Activated CD8-positive, alpha-beta T cell treated with anti-CD3 and anti-CD28 coated beads, Interleukin-2, amount 10 ng/mL, durations not matched to agents 7 days and 5 days (primary cell): ENCODE measurements at places on chromosomes 4 and X. TPM values are rescaled to one million over a fixed set of nuclear protein-coding genes. Genes with fewer than 3 reads are reported as not detected.

The TMPRSS11D gene
- not detected for total RNA-seq

The NPY2R gene
- total RNA-seq = not detected

- H3K4me1 ChIP-seq = no peaks in the 10 kb centered on the region
- DNase-seq = no peak
- H3K4me3 ChIP-seq = no peak overlapping the region
- peaks cover 2% of the 10 kb centered on the region for H3K36me3 ChIP-seq
- no peak overlapping the region for H3K27ac ChIP-seq
These were observed 28.0 kb downstream of the LHFPL1 start for GRCh38 chrX:112651766-112652165.

GRCh38 chr4:20393486-20394100, 141.9 kb downstream of the SLIT2 start:
- no peaks in the 10 kb centered on the region for H3K4me1 ChIP-seq
- H3K36me3 ChIP-seq = no peaks in the 10 kb centered on the region
- no peak overlapping the region for H3K27ac ChIP-seq
- no peaks in the 10 kb centered on the region for H3K27me3 ChIP-seq
- DNase-seq = no peak

- no peak overlapping the region for H3K27ac ChIP-seq
- no peaks in the 10 kb centered on the region for H3K27me3 ChIP-seq
- H3K4me1 ChIP-seq = peaks cover 40% of the 10 kb centered on the region
- H3K4me3 ChIP-seq = no peak overlapping the region
- no peaks in the 10 kb centered on the region for H3K36me3 ChIP-seq
- DNase-seq = no peak
These were observed 216.2 kb downstream of the HS6ST2 start for GRCh38 chrX:132742246-132742645.

GRCh38 chrX:30654989-30655607, 1.9 kb downstream of the GK start:
- no peak for DNase-seq
- peak overlapping the region; percentile 45 for H3K4me3 ChIP-seq
- H3K36me3 ChIP-seq = peaks cover 6% of the 10 kb centered on the region
- peak overlapping the region; percentile 60 for H3K27ac ChIP-seq
